ENCODE measurements at places on chromosomes 2 and 18.

- H3K27me3 ChIP-seq, result no peaks in the 10 kb centered on the region
- peaks cover 36% of the 10 kb centered on the region for H3K36me3 ChIP-seq
- DNase-seq, result no peak
- no peak overlapping the region for H3K4me3 ChIP-seq
These were observed 106.3 kb downstream of the C2orf74 start for GRCh38 chr2:61268249-61268648.

DNA sequence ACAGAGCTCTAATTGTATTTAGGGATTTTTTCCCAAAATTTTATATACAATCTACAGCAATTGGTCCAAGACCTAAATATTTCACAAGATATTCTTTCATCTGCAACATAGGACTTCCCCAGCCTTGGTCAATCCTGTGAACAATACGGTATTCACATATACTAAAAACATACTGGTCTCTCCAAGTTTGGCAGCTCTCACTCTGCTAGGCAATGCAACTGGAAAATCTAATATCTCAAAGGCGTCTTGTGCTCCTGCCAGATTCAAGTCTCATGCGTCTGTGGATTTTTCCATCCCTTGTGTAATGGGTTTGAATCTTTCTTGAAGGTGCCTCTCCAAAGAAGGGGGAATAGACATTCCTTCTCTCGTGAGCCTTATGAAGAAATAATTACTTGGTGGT lies 27.4 kb upstream of the MBOAT2 start:
- no peaks in the 10 kb centered on the region for H3K27me3 ChIP-seq
- no peaks in the 10 kb centered on the region for H3K4me1 ChIP-seq
- no peak for DNase-seq
- H3K27ac ChIP-seq, result no peak overlapping the region
- no peaks in the 10 kb centered on the region for H3K36me3 ChIP-seq

GRCh38 chr2:190599073-190599472 lies 49.8 kb upstream of the NAB1 start:
- no peaks in the 10 kb centered on the region for H3K27me3 ChIP-seq
- H3K4me1 ChIP-seq, result no peaks in the 10 kb centered on the region
- no peak overlapping the region for H3K27ac ChIP-seq
- no peak for DNase-seq

- DNase-seq, result no peak
- H3K27me3 ChIP-seq, result peaks cover 2% of the 10 kb centered on the region
- H3K27ac ChIP-seq, result no peak overlapping the region
- no peak overlapping the region for H3K4me3 ChIP-seq
- H3K36me3 ChIP-seq, result no peaks in the 10 kb centered on the region
These were observed 8.1 kb upstream of the TYMS start for GRCh38 chr18:649341-649740.

GRCh38 chr2:225742487-225742886 lies 343.0 kb downstream of the NYAP2 start:
- H3K36me3 ChIP-seq, result no peaks in the 10 kb centered on the region
- no peaks in the 10 kb centered on the region for H3K4me1 ChIP-seq
- H3K27ac ChIP-seq, result no peak overlapping the region
- H3K27me3 ChIP-seq, result no peaks in the 10 kb centered on the region
- no peak overlapping the region for H3K4me3 ChIP-seq

- no peaks in the 10 kb centered on the region for H3K36me3 ChIP-seq
- no peak overlapping the region for H3K27ac ChIP-seq
- no peak for DNase-seq
These were observed 44.8 kb upstream of the POMC start for GRCh38 chr2:25213229-25213628.

DNA sequence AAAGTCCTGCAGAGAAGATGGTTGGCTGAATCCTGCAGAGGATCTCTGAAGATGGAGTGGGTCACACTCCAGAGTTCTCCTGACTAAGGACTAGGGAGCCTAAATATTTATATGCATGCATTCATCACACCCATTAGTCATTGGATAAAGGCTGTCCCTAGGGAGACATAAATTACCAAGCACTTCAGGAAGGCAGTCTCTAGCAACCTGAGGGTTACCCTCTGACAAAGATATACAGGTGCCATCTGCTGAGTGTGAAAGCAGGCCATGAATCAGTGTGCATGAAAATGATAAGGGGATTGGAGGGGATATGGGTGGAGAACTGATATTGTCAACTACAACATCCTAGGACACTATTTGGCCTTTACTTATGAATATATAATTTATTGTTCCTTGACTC lies 294.8 kb upstream of the DDX18 start:
- H3K4me1 ChIP-seq, result no peaks in the 10 kb centered on the region
- H3K4me3 ChIP-seq, result no peak overlapping the region
- no peak overlapping the region for H3K27ac ChIP-seq
- H3K36me3 ChIP-seq, result no peaks in the 10 kb centered on the region
- no peak for DNase-seq
- H3K27me3 ChIP-seq, result no peaks in the 10 kb centered on the region
